ENCODE measurements at places on chromosomes 4 and X. TPM values are rescaled to one million over a fixed set of nuclear protein-coding genes. Genes with fewer than 3 reads are reported as not detected.

The ARAP2 gene
- under 0.01 TPM for total RNA-seq

The AKAP4 gene
- total RNA-seq: not detected

The DDX53 gene
- not detected for total RNA-seq

The ETFDH gene
- total RNA-seq: 8.8 TPM

The SSX1 gene
- total RNA-seq: not detected

The ANOS1 gene
- total RNA-seq: 0.24 TPM

The ZNF732 gene
- total RNA-seq: 0.32 TPM

The CENPVL2 gene
- not detected for total RNA-seq

The HELT gene
- total RNA-seq: not detected

The PLP1 gene
- total RNA-seq: not detected

The PCDH19 gene
- under 0.01 TPM for total RNA-seq

The RRH gene
- total RNA-seq: 0.13 TPM

The GPC4 gene
- total RNA-seq: 3.9 TPM

The TRIM61 gene
- 2.5 TPM for total RNA-seq

The RAB39B gene
- not detected for total RNA-seq

The NEUROG2 gene
- not detected for total RNA-seq

The TMPRSS11E gene
- not detected for total RNA-seq

The LNX1 gene
- 1.0 TPM for total RNA-seq

The RHOXF1 gene
- not detected for total RNA-seq

The GRIA2 gene
- total RNA-seq: not detected
